ENCODE measurements at places on chromosomes 11 and 22.
A peak's percentile ranks its signal among the peaks of the same experiment; 100 is the strongest.

DNA sequence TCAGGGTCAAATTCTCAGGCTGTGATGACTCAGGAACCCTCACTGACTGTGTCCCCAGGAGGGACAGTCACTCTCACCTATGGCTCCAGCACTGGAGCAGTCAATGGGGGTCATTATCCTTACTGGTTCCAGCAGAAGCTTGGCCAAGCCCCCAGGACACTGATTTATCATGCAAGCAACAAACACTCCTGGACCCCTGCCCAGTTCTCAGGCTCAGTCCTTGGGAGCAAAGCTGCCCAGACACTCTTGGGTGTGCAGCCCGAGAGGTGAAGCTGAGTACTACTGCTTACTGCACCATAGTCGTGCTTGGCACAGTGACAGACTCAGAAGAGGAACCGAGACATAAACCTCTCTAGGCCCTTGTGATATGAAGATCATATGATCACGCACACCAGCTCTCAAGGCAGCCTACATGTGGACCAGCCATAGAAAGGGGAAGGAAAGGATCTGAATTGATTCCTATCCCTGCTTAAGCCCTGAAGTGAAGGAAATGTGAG lies 58.2 kb downstream of the ZNF280B start:
- DNase-seq: peak; percentile 18

DNA sequence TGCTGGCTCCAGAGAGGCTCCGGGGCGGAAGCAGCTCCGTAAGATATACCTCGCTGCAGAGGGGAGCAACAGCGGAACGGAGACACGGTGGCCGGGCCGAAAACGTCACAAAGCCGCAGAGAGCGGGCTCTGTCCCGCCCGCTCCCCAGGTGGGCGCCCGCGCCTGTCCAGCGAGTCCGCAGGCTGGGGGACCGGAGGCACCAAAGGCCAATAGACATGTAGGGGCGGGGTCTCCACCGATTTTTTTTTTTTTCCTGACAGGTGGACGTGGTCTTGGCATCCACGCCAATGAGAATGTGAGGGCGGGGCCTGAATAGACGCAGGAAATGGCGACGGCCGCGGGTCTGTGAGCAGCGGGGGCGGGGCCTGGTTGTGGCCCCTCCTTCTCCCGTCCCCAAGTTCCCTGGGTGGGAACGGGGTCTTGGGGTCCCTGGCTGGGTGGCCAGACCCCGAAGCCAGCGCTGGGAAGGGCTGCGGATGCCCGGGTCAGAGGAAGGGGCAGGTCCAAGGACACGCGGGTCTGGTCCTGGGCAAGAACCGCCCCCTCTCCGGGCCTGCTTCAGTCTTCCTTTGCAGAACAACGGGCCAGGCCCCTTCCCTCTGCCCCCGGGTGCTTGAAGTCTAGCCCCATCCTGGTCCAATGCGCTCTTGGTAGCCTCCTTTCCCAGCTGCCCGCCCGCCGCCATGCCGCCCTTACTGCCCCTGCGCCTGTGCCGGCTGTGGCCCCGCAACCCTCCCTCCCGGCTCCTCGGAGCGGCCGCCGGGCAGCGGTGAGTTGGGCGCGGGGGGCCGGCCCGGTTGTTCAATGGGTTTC lies at the start of gene DNAJC4:
TSS of gene DNAJC4 (plus strand) at position 378 of the 814 bp plus-strand sequence. CDS start at position 685, 307 bp downstream.
- DNase-seq: peak; percentile 94

- no peak for DNase-seq
Measured at GRCh38 chr11:84642500-84642899, 984.6 kb downstream of the DLG2 start.

- no peak for DNase-seq
Measured at GRCh38 chr11:27348340-27348873, 14.6 kb downstream of the CCDC34 start.

DNA sequence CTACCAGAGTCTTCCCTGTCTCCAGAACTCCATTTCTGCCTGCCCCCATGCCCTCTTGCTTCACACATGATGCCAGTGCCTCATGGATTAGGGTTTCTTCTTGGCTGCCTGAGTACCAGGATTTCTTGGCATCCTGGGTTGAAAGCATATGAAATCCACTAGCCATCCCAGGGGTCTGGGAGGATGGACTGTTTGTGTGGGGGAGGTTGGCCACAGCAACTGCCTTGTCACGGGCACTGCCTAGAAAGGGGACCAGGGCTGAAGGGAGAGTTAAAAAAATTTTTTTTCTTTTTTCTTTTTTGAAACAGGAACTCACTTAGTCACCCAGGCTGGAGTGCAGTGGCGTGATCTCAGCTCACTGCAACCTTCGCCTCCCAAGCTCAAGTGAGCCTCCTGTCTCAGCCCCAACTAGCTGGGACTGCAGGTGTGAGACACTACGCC lies 4.2 kb downstream of the USP35 start:
- no peak for DNase-seq

- DNase-seq: no peak
Measured at GRCh38 chr22:37320726-37321677, 38.7 kb downstream of the CYTH4 start.

DNA sequence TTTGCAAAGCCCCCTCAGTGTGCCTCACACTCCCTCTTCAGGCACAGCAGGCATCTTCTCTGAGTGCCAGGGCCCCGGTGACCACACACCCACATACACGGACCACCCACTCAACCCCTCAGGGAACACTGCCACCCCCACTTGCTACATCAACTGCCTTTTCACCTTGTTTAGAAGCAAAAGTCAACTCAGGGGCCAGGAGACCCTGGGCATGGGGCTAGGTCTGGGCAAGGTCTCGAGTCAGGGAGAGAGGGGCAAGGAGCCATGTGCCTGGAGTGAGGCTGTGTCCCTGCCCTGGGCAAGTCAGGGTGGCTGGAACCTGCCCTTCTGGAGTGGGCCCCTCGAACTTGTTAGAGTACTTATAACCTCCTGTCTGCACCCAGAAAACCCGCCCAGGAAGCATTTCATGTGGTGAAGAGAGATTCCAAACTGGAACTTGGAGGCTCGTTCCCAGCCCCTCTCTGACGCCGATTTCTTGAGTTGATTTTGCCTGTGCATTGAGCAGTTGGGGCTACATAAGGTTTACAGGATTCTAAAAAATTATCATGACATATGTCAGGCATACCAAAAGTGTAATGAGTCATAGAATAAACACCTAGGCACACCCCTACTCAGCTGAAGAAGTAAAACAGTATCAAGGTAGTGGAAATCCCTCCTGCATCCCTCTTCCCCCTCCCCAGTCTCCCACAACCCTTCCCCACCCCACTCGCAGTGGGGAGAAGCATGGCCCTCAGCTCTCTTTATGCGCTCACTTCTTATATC lies 74.3 kb downstream of the MYEOV start:
- DNase-seq: no peak

DNA sequence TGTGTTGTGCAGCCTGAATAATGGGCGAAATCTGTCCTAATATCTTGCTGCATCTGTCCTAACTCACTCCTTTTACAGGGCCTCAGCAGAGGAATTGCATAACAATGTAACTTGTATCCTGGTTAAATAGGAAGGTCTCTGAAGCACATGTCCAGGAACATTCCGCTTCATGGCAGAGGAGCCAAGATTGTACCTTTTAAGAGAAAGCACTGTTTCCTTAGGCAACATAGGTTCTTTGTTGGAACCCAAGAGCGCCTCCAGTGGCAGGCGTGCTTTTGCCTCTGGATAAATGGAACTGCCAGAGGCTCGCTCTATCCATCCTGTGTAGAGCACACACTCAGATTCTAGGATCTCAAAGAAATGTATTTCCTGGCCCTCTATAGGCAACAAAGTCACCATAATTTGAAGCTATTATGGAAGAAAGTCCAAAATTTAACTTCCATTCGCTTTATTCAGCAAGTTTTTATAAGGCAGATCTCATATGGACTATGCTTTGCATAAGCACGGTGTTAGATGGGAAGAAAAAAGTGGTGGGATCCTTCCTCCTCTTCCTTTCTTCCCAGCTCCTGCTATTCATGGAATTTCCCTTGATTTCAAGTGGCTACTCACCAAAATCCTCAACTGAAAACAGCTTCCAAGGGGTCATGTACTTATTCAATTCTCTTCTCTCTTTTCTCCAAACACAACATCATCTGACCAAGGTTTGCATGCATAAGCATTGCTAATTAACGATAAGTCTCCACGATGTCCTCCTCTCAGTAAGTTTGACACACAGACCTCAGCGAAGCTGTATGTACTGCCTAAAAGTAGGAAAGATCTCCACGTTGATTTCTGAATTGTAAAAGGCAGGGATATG lies at the start of gene BLID:
TSS of gene BLID (minus strand) at position 692 of the 856 bp plus-strand sequence. CDS start at position 399, 293 bp downstream.
- no peak for DNase-seq

DNA sequence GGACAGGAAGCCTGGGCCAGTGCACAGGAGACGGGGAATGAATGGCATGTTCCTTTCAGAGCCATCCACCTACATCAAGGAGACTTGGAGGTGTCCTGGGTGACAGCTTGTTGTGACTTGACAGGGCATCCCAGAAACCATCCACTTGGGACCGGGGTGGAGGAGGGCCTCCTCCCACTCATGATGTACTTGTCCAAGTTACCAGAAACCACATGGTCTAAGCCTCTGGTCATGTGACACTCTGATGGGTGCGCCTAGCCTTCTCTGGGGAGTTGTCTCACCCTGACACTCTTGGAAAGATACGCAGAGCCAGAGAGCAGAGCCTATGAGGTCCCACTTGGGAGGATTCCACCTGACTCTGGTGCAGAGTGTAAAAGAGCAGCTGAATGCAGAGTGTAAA lies 21.6 kb upstream of the FXYD6 start:
- no peak for DNase-seq

- no peak for DNase-seq
Measured at GRCh38 chr22:28143961-28144745, 225.1 kb upstream of the PITPNB start.

GRCh38 chr11:110777775-110778174 lies 65.5 kb upstream of the ARHGAP20 start:
- DNase-seq: peak; percentile 46

GRCh38 chr11:124886978-124887666 lies 10.5 kb downstream of the ROBO4 start:
- DNase-seq: no peak

DNA sequence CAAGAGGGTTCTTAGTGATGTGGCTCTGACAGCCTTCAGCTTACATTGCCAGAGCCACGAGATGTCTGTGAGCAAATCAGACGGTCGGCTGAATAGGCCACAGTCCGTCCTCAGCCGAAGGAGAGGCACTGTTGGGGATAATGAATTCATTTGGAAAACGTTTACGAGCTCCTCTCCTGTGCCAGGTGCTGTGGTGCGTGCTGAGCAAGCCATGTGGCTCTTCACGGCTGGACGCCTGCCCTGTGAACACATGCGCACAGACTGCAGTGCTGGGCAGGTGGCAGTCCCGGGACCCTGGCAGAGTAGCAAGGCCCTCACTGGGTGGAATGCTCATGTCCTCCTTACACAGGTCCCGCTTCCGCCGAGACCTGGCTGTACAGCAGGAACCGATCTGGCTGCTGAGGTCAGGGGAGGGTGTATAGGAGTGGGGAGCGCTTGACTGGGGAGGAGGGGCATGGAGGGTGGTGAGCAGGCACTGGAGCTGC lies 6.8 kb downstream of the TBC1D22A start:
- no peak for DNase-seq

DNA sequence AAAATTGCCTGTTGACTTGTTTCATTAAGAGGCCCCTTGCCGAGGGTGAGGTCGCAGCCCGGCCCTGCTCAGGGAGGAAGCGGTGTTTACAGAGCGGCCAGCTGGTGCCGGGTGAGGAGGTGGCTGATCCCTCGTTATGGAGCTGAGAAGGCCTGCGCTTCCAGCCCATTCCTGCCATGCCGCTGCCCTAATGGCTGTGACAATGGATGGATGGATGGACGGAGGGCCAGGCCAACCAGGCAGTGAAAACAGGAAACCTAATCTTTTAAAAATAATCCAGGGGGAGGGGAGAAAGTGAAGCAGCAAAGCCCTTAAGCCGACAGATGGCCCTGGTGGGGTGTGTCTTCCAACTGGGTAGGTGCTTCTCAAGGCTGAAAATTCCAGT lies 38.5 kb downstream of the BCR start:
- peak; percentile 82 for DNase-seq

DNA sequence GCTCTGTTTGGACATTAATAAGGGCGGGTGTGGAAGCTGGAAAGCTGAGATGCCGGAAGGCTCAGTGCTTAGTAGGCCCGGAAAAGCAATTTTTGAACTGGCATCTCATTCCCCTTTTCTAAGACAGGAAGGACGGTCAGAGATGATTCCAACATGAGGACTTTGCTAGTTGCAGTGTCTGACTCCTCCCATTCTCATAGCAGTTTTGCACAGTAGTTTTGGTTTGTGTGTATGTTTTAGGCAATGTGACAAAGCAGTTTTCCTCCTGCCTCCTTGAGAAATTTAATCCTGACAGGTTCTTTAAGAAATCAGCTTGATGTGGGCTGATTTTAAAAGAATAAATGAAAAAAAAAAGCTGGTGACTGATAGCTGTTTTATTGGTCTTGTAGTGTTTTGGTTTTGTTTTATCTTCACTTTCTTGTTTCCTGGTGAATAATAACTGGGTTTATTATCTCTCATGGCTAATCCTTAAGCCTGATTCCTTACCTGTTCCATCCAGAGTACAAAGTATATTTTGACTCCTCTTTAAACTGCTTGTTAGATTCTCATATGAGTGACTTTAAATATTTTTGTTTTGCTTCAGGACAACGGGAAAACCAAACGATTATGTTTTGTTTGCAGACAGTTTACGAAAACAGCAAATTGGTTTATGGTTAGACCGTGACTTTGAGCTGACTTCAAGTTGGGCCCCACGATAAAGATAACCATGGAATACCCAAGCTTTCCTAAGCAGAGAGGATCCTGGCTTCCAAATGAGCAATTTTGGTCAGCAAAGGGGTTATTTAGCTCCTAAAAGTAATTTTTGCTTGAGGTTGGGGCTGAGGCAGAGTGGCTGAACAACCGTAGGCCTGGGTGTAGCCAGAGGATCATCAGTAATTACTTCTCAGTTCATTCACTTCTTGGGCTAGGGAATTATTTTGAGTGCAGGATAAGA lies 3.4 kb downstream of the PTPRJ start:
- DNase-seq: no peak

Data from lung (tissue), 17 donors.